ENCODE measurements at places on chromosomes 1 and 21.

GRCh38 chr1:7300893-7301663 is 470.0 kb upstream of the VAMP3 start:
- peak; percentile 95 for DNase-seq

DNA sequence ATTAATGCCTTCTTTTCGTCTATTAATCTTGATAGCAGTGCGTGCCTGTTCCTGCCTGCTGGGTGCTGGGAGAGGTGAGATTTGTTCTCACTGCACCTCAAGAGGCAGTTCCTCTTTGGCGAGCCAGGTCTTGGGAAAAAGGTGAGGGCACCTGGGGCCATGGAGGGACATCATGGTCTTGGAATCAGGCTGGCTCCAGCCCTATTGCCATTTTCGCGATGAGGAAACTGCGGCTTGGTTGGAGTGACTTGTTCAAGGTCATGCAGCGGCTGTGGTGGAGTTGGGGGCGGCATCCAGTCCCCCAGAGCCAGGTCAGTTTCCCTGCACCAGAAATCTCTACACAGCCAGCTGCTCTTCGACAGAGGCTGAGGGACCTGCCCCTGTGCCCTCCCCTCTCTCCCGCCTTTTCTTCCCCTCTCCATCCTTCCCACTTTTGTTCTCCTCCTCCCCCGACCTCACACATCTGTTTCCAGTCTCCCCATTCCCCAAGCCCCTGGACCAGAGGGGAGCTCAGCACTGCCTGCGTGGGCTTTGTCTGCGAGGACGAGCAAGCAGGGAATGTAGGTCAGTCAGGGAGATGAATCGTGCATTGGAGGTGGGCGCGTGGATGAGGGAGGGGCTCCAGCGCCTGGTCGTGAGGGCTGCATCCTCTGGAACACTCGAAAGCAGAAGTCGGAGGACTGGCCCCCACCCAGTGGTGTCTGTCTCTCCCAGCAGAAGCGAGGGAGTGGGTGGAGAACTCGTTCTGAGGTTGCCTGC is 135.1 kb downstream of the ACTL8 start:
- DNase-seq: no peak

- peak; percentile 27 for DNase-seq
These were observed 71.7 kb upstream of the TNFSF18 start for GRCh38 chr1:173122344-173122935.

- no peak for DNase-seq
These were observed 2.0 kb downstream of the TRIM17 start for GRCh38 chr1:228414511-228415211.
